ENCODE measurements at places on chromosomes 2 and 18.

DNA sequence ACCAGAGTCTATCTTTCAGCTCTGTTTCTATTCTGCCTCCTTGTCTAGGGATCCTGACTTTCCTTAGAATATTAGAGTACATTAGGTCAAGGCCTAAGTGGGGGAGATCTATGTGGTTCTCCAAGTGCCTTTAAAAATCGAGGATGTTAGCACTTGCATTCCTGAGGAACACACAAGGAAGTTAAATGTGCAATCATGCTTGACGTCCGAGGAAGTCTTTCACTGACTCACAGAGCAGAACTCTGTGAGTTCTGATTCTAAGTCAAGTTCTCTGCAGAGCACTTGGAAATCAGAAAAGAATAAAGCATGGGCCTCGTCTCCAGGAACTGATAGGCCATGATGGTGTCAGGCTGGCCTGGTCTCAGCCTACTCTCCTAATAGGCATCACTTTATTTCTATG is 17.2 kb downstream of the FHOD3 start:
- H3K4me1 ChIP-seq = no peaks in the 10 kb centered on the region
- H3K27me3 ChIP-seq = no peaks in the 10 kb centered on the region
- H3K4me3 ChIP-seq = no peak overlapping the region
- H3K27ac ChIP-seq = no peak overlapping the region
- no peaks in the 10 kb centered on the region for H3K36me3 ChIP-seq
- DNase-seq = no peak

- H3K36me3 ChIP-seq = peaks cover 6% of the 10 kb centered on the region
- H3K4me1 ChIP-seq = peaks cover 64% of the 10 kb centered on the region
- H3K27ac ChIP-seq = peak overlapping the region; percentile 56
- no peak overlapping the region for H3K4me3 ChIP-seq
These were observed 50.2 kb downstream of the ODC1 start for GRCh38 chr2:10397878-10398277.

DNA sequence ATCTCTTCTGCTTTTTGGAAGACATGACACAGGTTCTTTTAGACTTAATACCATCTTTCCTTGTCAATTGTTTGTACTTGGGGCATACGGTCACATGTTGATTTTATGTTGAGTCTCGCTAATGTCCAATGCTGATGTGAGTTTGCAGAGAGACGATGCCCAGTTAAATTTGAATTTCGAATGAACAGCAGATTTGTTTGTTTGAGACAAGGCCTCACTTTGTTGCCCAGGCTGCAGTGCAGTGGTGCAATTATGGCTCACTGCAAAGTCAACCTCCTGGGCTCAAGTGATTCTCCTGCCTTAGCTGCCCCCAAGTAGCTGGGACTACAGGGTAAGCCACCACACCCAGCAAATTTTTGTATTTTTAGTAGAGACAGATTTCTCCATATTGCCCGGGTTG is 473.5 kb downstream of the RIT2 start:
- H3K27me3 ChIP-seq = no peaks in the 10 kb centered on the region
- no peaks in the 10 kb centered on the region for H3K36me3 ChIP-seq
- H3K27ac ChIP-seq = no peak overlapping the region

- no peaks in the 10 kb centered on the region for H3K36me3 ChIP-seq
- no peak overlapping the region for H3K4me3 ChIP-seq
- no peak for DNase-seq
- no peaks in the 10 kb centered on the region for H3K27me3 ChIP-seq
- no peak overlapping the region for H3K27ac ChIP-seq
These were observed 97.9 kb downstream of the MREG start for GRCh38 chr2:215915441-215915840.

GRCh38 chr2:36708041-36708741 is 11.7 kb downstream of the VIT start:
- no peaks in the 10 kb centered on the region for H3K36me3 ChIP-seq
- H3K4me3 ChIP-seq = no peak overlapping the region
- DNase-seq = no peak
- no peaks in the 10 kb centered on the region for H3K27me3 ChIP-seq
- no peaks in the 10 kb centered on the region for H3K4me1 ChIP-seq
- H3K27ac ChIP-seq = no peak overlapping the region

DNA sequence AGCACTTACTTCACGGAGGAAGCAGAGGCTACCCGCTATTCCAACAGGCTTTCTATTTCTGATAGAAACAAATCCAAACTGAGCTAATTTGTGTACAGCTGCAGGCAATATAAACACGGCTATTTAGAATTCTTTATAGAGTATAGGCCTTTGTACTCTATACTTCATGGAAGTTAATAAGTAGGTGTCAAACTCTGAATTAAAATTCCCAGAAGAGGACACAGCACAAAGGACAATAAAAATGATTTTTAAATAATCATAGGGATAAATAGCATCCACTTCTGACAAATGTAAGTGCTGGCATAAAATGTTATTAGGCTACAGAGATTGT is 261.5 kb downstream of the AFF3 start:
- H3K4me3 ChIP-seq = no peak overlapping the region
- H3K27ac ChIP-seq = no peak overlapping the region
- DNase-seq = no peak
- no peaks in the 10 kb centered on the region for H3K36me3 ChIP-seq

Data from upper lobe of right lung (tissue), 1 donor.